ENCODE measurements at places on chromosomes 5 and 9. TPM values are rescaled to one million over a fixed set of nuclear protein-coding genes. Genes with fewer than 3 reads are reported as not detected.

Gene CYLC2
- total RNA-seq: not detected

Gene CD72
- total RNA-seq: not detected

Gene EMB
- total RNA-seq: 6.4 TPM

DNA sequence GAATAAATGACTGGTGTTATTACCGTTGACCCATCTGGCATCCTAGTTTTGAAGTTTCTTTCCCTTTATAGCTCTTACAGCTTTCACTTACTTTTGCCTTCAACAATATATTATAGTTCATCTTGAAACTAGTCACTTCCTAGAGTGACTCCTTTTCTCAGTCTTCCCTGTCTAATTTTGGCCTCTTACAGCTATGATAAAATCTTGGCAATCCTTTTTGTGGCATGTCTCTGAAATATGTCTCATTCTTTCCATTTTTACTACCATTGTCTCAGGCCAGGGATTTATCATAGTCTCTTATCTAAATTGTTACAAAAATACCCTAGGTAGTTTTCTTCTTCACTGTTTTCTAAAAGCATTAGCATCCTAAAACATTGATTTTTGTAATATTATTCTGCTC lies 621.3 kb upstream of the ZNF608 start:
- no peaks in the 10 kb centered on the region for H3K4me1 ChIP-seq
- no peak overlapping the region for H3K27ac ChIP-seq
- H3K36me3 ChIP-seq: no peaks in the 10 kb centered on the region
- H3K27me3 ChIP-seq: no peaks in the 10 kb centered on the region
- no peak for DNase-seq

- H3K36me3 ChIP-seq: no peaks in the 10 kb centered on the region
- H3K4me1 ChIP-seq: peaks cover 15% of the 10 kb centered on the region
- DNase-seq: peak; percentile 44
- H3K4me3 ChIP-seq: no peak overlapping the region
- peak overlapping the region; percentile 58 for H3K27ac ChIP-seq
Measured at GRCh38 chr9:88814577-88814976, 176.7 kb upstream of the S1PR3 start.

GRCh38 chr5:141828162-141828561 lies 50.0 kb downstream of the PCDH1 start:
- no peak for DNase-seq
- no peaks in the 10 kb centered on the region for H3K36me3 ChIP-seq

DNA sequence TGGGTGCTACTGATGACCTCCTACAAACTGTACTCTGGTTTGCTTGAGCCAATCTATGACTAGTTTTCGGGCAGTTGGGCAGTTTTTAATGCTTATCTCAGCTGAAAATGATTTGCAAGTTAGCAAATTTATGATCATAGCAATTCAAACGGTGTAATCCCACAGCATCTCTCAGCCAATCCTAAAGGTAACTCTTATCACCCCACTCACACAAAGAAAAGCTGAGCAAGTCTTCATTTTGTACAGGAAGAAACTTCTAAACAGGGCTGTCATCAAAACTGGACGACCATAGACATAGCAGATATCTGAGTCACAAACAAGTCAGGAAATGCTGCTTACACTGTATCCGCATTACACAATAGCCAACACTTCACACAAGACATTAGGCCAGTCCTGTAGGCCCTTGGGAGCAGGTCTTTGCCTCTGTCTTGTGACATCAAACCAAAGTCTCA lies 2.6 kb upstream of the ENC1 start:
- no peak overlapping the region for H3K4me3 ChIP-seq
- no peaks in the 10 kb centered on the region for H3K4me1 ChIP-seq
- no peak overlapping the region for H3K27ac ChIP-seq
- no peaks in the 10 kb centered on the region for H3K36me3 ChIP-seq

All from ascending aorta (tissue), 2 donors.